ENCODE measurements at places on chromosomes 5 and 9. TPM values are rescaled to one million over a fixed set of nuclear protein-coding genes. Genes with fewer than 3 reads are reported as not detected.

- no peak for DNase-seq
Measured at GRCh38 chr9:123894822-123895221, 35.1 kb downstream of the DENND1A start.

- no peak for DNase-seq
Measured at GRCh38 chr5:6722015-6722414, 8.8 kb downstream of the TENT4A start.

The PTGS1 gene
- total RNA-seq: 6.0 TPM

- no peak for DNase-seq
Measured at GRCh38 chr5:43338862-43339261, 25.6 kb upstream of the HMGCS1 start.

DNA sequence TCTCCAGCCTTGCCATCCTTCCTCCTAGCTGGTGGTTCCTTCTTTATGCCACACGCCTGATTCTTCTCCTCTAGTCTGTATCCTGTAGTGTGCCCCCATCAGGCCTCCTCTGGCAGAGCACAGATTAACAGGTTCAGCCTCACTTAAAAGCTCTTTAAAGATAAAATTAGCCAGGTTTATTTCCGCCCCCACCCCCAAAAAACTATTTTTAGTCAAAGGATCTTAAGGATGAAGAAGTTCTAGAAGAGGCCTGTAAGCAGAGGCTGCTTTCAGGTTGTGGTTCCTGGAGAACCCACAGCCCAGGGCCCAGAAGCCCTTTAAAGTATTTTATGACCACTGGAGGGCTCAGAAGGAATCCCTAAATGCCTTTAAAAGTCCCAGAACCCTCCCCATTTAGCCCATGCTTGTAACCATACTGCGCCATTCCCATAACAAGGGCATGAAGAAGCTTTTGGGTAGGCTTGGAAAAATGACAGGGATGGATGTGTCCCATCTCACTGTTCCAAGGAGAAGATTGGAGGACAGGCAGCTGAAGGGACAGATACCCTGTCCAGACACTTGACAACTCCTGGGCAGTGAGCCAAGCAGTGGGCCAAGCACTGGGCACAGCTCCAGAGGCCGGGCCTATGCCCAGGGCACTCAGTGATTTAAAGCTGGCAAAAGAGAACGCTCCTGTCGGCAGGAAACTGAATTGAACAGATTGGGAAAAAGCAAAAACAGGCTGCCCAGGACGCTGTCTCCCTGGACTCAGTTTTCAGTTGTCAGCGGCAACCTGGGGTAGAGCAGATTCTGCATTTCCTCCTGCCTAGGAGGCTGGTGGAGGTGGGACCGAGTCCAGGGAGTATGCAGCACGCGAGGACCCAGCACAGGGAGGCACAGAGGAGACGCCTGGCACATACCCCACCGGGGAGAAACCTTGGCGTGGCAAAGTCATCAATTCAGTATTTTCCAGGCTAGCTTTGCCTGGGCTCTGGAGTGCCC, 106.3 kb upstream of the SSBP2 start:
- DNase-seq: peak; percentile 85

- no peak for DNase-seq
Measured at GRCh38 chr9:36888551-36888950, 145.5 kb downstream of the PAX5 start.

DNA sequence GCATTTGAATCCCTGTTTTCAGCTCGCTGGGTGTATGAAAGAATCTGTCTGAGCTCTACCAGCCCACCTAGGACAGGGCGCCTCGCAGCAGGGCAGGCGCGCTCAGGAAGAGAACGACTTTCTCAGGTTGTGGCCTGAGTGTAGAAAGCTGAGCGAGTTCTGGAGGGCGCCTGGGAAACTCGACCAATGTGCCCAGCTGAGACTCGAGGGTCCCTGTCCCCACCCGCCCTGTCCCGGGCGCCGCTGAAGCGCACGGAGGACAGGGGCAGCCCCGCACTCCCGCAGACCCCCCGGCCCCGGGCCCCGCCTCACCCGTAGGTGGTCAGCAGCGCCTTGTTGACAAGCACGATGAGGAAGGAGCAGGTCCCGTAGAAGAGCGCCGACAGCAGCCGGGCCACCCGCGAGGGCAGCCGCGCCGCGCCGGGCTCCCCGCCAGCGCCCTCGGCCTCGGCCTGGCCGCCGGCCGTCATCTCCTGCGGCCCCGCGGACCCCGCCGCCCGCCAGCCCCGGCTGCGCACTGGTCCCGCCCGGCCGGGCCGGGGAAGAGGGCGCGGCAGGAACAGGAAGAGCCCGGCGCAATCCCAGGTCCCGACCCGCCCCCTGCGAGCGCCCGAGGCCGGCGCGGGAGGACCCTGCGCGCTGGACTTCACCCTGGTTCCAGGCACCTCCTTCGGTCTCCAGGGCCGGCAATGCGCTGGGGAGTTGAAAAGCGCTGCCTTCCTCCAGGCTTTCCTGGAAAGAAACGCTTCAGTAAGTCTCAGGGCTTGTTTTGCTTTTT, at the start of gene SLC35D2:
Gene SLC35D2, minus strand, starts transcription at position 547 of the 778 bp plus-strand sequence. Its CDS starts 77 bp downstream, at position 470.
- DNase-seq: peak; percentile 76

The BTNL3 gene
- total RNA-seq: 0.13 TPM

The GDF9 gene
- 0.65 TPM for total RNA-seq

DNA sequence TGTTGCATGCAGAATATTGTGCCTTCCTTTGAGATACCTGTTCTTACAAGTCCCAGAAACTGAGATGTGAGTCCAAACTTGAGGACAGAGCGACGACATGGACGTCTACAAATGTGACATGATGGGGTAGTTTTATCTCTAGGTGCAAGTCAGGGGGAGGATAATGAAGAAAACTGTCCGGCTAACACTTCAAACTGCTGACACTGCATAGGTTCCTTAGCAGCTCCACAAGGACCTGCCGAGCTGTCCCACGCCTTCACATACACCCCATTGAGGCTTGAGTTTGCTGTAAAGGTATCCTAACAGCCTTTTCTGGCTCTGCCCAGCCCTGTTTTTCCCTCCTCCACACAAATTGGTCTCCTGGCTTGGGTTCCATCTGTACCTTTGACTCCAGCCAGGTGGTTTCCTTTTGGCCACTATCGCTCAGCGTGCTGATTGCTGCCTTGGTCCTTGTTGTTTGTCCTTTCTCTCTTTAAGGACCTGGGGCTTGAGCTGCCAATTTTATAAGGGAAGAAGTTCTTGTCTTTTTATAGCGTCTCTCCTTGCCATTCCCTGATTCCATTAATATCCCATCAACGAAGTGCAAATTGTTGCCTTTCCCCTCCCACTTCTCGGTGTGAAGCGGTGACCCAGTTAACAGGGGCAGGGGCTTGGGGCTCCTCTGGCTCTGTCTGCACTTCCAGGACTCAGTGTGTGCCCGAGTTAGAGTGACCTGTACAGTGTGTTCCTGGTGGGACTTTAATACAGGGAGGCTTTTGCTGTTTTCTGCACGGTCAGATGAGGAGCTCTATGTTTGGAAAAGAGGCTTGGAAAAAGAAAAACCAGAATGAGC, 100.3 kb downstream of the PCSK1 start:
- no peak for DNase-seq

DNA sequence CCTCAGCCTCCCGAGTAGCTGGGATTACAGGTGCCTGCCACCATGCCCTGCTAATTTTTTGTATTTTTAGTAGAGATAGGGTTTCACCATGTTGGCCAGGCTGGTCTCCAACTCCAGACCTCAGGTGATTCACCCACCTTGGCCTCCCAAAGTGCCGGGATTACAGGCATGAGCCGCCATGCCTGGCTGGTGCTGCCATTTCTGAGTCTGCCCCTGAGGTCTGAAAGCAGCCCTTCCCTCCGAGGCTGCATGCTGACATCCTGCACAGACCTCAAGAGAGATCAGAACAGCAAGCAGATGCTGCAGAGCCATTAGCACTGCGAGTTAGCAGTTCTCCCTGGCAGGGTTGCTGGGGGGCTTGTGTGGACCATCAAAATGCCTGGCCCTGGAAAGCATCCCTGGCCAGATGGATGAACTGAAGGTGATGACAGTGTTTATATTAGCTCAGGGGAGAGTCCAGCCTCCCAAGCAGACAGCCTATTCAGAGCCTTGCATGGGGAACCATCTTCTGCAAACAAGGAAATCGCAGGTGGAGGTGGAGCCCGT, 176.5 kb upstream of the PANK3 start:
- no peak for DNase-seq

DNA sequence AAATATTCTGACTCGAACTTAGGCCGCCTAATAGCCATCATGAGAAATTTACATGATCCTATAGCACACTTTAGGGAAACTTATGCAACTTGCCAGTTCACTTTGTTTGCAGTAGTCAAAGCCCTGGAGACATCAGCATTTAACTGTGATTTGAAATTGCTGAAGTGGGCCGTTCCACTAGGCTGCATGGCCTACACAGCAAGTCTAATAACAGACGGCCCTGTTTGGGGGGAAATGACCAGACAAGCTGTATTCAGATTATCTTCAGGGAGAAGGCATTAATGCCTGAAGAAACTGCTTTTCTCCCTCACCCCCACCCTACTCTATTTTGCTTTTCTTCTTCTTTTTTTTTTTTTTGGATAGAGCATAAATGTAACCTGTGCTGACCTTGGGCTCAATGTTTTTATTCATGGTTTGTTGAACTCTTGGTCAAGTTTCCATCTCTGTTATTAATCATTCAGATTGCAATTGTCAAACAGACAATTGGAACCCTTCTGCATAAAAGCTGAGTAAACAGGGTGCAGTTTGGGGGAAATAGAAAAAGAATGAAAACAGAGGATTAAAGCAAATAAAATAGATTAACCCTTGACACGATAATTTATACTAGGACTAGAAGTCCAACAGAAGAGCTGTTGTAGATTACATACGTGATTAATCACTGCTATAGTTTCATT, 1928.2 kb upstream of the WWC1 start:
- no peak for DNase-seq

GRCh38 chr5:77957931-77958521, 181.9 kb upstream of the TBCA start:
- DNase-seq: no peak

DNA sequence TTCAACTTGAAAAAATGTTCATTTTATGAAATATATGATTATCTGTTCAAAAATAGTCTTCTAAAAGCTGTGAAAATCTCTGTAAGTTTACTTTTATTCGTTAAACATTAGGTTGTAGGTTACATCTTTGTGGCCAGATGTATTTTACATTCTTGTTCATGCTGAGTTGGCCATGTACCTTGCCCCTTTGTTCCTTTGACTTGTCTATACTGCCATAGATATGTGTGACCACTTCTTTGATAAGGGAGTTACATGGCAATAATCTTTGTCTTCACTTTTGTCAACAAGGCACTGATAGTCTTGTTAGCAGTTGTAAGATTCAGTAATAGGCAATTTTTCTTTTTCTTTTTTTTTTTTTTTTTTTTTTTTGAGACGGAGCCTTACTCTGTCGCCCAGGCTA, 15.9 kb downstream of the SEC24A start:
- no peak for DNase-seq

DNA sequence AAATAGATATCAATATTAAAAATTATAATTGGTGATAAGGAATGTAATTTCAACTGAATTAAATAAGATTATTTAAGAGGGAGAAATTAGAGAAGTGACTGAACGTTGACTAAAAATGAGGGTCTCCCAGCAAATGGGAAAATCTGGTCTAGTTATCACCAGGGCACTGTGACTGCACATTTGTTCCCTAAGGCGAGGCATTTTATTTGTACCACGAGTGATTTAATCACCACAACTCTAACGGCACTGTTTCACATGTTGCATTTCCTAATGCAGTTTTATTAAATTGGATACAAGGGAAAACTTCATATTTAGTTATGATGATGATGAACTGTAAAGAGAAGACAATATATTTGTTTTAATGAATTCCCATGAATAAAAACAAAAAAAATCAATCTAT, 26.4 kb upstream of the FAM240B start:
- DNase-seq: no peak

GRCh38 chr5:83503662-83504061, 32.1 kb downstream of the VCAN start:
- no peak for DNase-seq

GRCh38 chr5:77337686-77338085, 127.2 kb downstream of the PDE8B start:
- DNase-seq: no peak

DNA sequence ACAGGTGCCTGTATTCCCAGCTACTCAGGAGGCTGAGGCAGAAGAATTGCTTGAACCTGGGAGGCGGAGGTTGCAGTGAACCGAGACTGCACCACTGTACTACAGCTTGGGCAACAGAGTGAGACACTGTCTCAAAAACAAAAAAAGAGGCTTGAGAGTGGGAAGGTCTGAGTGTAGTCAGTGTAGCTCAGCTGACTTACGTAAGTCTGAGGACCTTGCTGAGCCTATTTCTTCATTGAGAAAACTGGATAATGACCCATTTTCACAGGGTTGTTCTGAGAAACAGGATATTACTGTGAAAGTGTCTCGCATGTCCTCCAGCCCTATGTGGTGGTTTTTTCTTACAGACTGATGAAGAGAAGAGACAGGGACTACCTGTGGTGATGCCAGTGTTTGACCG, 66.7 kb downstream of the WDR41 start:
- DNase-seq: no peak

GRCh38 chr9:34451545-34451944, 6.8 kb downstream of the FAM219A start:
- DNase-seq: no peak

The STOM gene
- total RNA-seq: 194 TPM

The COL15A1 gene
- total RNA-seq: 75.0 TPM

The CCDC183 gene
- 1.1 TPM for total RNA-seq

GRCh38 chr5:169921949-169922348, 58.3 kb downstream of the INSYN2B start:
- DNase-seq: no peak

DNA sequence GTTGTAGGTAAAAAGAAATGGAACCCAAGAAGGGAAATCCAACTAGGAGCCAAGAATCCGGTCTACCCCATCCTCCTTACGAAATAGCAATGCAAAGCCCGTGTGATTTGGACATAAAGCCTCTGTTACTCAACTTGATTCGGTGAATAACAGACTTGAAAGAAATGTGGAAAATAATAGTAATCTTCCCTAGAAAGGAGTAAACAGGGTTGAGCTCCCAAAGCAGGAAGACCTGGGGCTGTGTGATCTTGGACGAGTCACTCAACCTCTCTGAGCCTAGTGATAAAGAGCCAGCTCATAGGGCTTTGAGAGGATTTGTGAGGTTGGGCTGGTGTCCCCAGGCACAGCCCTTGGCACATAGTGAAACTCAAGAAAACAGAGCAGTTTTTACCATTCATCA, 42.7 kb upstream of the IL17B start:
- no peak for DNase-seq

- no peak for DNase-seq
Measured at GRCh38 chr5:150759334-150759583, 442 bp upstream of the DCTN4 start.

Data from left cardiac atrium (tissue), 4 donors.